ENCODE measurements at places on chromosomes 6 and 20.

DNA sequence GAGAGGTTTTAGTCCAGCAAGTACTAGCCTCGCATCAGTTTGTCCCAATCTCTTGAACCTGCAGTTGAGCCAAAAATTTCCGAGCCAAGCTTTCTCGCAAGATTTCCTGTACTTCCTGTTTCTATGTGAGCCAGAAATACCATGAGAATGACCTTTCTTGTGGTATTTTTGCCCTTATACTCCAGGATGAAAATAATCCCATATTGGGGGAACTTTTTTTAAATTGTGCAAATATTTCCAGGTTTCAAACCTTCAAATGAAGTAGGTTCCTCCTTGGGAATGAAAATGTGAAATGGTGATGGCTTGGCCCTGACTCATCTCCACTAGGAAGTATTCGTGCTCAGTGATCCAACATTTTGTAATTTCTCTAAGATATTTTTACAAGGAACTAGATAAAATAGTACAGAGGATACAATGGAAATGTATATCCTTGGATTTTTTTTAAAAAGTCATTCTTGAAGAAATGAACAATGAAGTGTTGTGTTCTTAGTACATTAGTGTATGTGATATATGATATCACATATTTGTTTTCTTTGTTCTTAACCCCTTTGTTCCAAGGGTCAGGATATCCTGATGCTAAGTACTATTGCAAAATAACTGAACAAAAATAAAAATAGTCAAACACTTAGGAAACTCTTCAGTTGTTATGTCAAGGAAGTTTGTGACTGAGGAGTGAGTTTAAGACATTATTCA lies 184.0 kb downstream of the PDE7B start:
- DNase-seq = no peak

GRCh38 chr6:162029873-162030576 lies 697.5 kb downstream of the PRKN start:
- DNase-seq = no peak

DNA sequence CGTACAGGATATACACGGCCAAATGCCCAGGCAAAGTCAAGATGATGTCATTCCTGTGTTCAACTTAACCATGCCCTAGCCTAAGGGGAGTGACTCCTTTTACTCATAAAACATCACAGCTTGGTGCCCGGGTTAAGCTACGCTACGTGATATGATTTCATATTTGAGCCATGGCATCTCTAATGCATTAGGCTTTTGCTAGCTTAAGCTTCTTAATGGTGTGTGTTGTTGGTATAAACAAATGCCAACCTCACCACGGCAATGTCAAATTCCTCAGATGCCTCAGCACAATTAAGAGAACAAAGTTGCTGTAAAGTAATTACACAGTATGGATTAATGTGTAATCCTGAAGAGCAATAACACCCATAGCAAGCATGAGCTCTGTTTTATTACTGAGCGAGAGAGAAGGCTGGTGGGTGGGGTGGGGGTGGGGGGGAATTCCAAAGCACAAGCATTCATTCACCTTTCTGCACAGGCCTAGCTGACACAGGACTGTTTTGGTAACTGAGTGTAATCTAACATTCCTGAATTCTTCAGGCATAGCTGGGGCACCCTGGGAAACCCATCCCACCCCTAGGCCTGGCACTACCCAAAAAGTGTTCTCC lies 44.7 kb upstream of the CNKSR3 start:
- no peak for DNase-seq

DNA sequence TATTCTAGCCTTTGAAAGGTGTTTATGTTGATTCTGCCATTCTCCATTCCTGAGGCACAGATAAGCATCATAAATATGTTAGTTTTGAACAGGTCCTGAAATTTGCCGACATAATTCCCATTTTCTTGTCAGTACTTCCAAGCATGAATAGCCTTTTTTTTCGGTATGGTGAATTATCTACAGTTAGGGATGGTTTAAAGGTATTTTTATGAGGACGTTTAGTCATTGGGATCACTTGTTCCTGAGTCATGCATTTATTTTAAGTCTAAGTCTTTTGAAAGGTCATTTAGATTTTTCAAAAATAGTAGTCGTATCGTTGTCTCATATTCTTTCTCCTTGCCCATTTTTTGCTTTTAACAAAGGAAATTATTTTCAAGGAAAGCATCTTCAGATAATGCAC lies 98.7 kb downstream of the PHACTR3 start:
- no peak for DNase-seq

GRCh38 chr6:25486550-25486949 lies 165.5 kb upstream of the SCGN start:
- DNase-seq = no peak

- DNase-seq = no peak
These were observed 70.2 kb downstream of the RIN2 start for GRCh38 chr20:19828232-19828631.

- no peak for DNase-seq
These were observed 39.7 kb downstream of the SLC2A10 start for GRCh38 chr20:46749147-46749546.

DNA sequence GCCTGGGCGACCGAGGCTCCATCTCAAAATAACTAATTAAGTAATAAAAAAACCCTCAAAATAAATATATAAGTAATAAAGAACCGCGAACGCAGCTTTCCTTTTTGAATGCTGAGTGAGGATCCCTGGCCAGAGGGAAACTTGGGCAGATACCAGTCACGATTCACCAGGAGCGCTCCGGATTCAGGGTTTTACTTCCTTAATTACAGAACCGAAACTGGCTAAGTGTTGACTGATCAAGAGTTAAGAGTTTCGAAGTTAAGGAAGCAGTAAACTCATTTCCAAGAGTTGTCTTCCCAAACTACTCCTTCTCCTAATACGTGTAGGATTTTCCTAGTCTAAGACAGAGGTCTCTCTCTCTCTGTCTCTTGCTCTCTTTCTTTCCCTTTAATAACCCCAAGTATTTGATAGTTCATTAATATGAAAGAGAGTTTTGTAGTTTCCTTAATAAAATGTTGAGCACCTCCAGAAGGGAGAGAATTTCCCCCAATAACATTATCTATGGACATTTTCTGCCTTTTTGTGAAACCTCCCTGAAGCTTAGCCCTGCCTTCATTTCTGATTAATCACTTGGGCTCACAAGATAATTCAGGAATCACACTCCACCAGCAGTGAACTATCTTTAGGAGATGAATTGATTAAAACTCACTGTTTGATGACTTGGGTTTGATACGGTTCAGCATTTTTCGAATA lies 61.4 kb upstream of the ZNF217 start:
- DNase-seq = no peak

- DNase-seq = no peak
These were observed 169.1 kb upstream of the FUT9 start for GRCh38 chr6:95846652-95847051.

- DNase-seq = no peak
These were observed 242.5 kb downstream of the ADGRG6 start for GRCh38 chr6:142544199-142544838.

DNA sequence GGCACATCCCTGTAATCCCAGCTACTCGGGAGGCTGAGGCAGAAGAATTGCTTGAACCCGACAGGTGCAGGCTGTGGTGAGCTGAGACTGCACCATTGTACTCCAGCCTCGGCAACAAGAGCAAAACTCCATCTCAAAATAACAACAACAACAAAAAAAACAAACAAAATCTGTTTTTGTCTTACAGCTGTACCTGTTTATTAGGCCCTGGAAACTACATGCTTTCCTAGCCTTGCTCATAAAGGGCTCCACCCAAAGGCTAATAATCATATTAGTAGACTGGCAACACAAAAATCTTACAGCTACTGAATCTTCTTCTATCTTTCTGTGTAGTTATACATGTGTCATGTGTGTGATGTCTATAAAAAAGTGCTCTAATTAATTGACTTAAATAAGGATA lies 503.9 kb upstream of the EYS start:
- no peak for DNase-seq

DNA sequence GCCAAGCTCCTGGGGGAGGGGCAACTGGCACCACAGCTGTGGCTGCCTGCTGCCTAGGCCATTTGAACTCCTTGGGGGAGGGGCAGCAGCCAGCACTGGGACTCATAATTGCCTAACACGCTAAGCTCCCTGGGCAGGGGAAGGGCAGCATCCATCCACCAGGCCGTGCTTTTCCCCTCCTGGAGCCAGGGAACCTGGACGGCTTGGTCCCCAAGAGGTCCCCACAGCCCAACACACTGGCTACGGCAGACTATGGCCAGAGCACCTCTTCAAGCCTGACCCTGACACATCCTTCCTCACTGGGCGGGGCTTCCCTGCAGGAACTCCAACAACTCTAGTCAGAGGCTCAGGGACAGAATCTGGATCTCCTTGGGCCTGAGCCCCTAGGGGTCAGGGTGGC lies 269.4 kb downstream of the RNF144B start:
- peak; percentile 4 for DNase-seq

DNA sequence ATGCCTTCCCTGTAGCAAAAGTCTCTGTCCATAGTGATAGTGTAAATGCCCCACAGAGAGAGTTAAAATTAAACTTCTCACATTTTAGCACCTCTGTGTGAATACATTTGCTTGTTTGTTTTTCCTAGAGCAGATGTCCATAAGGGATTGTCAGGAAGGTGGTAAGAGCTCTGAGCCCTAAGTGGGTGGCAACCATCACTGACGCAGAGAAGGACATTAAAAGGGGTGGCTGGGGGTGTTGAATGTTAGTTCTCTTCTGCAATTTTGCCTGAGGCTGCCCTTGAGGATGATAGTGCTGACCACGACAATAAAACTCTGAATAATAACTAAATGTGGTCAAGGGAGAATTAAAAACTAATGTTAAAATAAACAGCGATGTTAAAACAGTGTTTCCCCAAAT lies 174.3 kb upstream of the ID4 start:
- peak; percentile 27 for DNase-seq

DNA sequence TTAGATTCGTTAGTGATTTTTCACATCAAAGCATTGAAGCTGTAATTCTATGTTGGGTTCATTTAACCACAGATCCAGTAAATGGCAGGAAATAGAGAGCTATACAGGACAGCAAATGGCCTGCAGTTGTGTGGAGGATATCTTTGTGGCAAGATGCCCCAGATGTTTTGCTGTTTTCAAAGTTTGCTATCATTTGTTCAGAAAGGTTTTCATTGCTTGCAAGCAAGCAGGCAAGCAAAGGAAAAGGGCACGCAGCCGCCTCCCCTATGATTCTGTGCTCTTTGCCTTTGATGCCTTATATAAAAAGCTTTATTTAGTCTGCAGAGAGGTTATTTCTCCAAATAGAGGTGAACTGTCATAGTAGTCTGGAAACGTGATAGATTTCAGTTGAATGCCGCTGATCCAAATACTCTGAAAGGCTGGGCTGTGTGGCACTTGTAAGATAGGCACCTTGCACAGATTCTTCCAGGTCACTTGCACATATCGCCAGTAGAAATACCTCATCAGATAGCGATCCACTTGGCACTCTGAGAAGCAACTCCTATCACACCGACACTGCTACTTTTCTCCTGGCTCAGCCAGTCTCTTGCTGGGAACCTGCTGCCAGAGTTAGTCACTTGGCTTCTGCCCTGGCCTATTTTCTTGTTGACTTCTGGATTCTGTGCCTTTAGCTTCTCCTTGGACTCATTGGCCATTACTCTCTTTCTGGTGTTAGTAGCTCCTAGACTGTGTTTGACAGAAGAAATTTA lies 66.4 kb downstream of the UTRN start:
- DNase-seq = no peak

GRCh38 chr6:26232940-26233648 lies 131.9 kb upstream of the BTN3A2 start:
- peak; percentile 88 for DNase-seq

DNA sequence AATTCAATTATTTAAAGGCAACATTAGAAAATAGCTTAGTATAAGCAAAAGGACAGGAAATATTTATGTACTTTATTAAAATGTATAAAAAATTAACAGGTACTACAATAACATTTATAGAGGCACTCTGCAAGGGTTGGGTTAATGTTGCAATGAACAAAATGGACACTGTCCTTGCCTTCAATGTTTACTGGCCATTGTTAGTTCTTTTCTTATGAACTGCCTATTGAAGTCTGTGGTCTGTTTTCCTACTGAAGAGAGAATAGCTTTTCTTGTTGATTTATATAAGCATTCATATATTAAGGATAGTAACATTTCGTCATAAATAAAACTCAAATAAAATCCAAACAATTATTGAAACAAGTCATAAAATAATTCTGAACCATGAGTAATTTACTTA lies 135.3 kb upstream of the BEND6 start:
- no peak for DNase-seq

- no peak for DNase-seq
These were observed 29.2 kb downstream of the ERMARD start for GRCh38 chr6:169780571-169781091.

DNA sequence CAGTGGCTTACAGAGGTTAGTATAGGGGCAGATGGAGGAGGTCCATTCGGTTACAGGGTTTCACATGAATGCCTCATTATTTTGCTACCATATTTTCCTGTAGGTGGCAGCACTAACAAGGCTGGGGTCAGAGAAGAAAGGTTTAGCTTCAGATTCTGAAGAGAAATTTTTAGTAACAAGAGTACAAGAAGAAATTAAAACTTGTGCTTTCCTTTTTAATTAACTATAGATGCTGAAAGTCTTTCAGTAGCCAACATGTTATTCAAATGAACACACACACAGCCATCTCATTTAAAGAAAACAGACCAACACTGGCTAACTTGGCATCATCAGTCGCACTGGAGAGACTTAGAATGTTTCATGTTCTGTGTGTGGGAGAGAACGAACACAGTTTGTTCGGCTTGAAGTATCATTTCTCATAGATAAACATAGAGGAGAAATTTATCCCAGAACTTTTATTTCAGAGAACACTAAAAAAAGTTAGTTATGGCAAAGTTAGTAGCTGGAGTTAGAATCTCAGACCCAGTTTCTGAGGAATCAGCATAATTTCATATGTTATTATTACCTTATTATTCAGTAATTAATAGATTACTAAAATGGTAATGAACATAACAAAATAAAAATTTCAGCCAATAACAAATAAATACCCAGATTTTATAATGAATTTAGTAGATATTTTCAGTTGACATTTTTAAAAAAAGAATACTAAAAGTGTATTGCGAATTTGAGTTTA lies 314.0 kb upstream of the RSPO3 start:
- peak; percentile 7 for DNase-seq

GRCh38 chr6:25963426-25964123 lies 973 bp downstream of the TRIM38 start:
- DNase-seq = peak; percentile 87

DNA sequence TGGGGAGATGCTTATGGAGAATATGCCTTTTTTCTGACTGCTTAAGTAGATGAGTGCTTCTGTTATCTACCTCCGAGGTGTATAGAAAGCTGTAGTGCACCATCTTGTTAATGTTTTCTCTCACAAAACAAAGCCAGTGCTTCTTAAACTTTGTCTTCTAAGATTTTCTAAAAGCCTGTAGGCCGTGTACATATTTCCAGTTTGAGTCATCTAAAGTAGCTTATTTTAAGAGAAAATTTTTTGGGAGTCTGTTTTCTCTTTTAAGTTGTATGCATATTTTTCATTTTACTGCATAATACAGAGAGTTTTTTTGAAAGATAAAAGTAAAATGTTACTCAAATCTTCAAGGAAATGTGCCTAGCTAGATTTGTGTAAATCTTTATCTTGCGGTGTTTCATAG lies 151.7 kb downstream of the GRIK2 start:
- no peak for DNase-seq

GRCh38 chr6:39078695-39079094 lies 30.1 kb downstream of the GLP1R start:
- DNase-seq = no peak

All from ELF-1 (cell line).